ENCODE measurements at places on chromosomes 1 and 21.

DNA sequence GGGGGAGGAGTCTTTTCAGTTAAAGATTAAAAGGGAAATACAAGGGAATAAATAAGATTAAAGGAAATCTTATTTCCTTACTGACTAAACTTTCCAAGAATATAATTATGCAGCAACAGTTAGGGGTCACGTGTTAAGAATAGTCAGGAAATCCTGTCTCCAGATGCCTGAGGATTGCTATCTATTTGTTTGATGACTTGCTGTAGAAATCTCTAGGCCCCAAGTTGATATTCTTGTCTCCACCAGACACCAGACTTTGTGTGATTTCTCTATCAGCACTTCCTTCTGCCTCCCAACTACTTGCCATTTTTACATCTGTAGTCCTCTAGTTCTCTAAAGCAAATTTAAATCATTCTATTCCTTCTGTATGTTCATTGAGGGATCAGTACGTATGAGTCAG lies 77.5 kb downstream of the RPAP2 start:
- no peak for DNase-seq

GRCh38 chr1:185377831-185378230 lies 60.8 kb upstream of the IVNS1ABP start:
- DNase-seq: no peak

- DNase-seq: no peak
Observed at GRCh38 chr21:43997766-43998742, 14.1 kb upstream of the TRAPPC10 start.

DNA sequence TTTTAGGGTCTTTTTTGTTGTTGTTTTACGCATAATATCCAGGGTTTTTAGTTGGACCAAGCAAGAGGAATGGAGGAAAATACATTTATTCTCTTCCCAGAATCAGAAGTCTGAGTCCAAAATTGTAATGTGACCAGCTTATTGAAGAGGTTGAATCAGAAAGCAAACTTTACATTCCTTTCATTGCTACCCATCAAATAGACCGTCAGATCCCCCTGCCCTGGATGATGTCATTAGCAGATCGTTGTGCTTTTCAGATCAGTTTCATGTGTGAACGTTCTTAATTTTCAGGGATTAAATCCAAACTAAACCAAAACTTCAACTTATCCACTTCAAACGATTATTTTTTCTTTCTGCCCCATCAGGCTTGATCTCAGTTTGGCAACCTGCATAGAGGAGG lies 85.7 kb upstream of the NGF start:
- DNase-seq: no peak

DNA sequence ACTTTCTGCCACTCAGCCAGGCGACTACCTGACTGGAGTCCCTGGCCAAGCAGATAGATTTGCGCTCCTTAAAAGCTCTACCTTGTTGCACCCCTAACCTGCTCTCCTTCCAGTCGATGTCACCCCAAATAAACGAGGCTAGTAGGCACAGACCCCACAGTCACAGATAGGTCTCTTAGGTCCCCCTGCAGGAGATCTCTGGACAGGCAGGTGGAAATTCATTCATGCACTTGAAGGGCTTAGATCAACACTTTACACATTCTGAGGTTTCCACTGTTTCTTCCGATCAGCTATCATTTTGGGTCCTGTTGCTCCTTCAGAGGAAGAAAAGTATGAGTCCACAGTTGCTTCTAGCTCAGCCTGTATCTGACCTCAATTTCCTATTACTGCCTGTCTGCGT lies 272.6 kb upstream of the FMN2 start:
- DNase-seq: peak; percentile 6

DNA sequence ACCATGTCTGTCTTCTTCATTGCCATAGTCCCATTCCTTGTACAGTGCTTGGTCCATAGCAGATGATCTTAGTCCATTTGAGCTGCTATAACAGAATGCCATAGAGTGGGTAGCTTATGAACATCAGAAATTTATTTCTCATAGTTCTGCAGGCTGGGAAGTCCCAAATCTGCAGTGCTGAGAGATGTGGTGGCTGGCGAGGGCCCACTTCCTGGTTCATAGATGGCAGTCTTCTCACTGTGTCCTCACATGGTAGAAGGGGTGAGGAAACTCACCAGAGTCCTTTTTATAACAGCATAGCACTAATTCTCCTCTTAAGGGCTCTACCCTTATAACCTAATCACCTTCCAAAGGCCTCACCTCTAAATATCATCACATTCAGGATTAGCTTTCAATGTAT lies 23.1 kb upstream of the RAP1A start:
- no peak for DNase-seq

GRCh38 chr21:45828580-45829570 lies 152.7 kb upstream of the COL6A1 start:
- DNase-seq: no peak

DNA sequence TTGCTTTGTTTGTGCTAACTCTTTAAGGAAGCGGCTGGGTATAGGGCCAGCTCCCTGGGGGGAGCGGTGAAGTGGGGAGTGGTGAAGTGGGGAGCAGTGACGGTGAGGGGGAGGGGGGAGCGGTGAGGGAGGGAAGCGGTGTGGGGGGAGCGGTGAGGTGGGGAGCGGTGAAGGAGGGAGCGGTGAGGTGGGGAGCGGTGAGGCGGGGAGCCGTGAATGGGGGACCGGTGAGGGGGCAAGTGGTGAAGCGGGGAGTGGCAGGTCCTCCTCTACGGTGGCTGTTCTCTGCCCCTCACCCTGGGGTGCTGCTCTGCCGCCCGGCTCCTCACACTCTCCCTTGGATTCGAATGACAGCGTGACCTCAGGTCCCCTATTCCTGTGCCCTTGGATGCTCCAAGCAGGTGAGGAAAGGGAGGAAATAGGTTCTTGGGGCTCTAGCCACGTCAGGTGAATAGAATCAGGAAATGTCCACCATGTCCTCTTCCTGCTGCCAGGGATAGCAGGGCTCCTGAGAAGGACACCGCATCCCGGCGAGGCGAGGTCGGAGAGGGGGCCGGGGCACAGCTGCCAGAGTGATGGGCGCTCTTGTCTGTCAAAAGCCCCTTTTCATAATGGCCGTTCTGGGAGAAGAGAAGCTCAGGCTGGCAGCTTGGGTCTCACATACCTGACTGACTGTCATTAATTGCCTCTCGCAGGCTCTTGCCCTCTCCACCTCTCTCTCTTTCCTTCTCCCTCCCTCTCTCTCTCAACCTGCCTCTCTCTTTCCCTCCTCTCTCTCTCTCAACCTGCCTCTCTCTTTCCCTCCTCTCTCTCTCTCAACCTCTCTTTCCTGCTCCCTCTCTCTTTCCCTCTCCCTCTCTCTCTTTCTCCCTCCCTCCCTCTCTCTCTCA lies 134.2 kb downstream of the PGBD5 start:
- DNase-seq: peak; percentile 47

- no peak for DNase-seq
Observed at GRCh38 chr1:205186191-205186590, 25.3 kb downstream of the DSTYK start.

DNA sequence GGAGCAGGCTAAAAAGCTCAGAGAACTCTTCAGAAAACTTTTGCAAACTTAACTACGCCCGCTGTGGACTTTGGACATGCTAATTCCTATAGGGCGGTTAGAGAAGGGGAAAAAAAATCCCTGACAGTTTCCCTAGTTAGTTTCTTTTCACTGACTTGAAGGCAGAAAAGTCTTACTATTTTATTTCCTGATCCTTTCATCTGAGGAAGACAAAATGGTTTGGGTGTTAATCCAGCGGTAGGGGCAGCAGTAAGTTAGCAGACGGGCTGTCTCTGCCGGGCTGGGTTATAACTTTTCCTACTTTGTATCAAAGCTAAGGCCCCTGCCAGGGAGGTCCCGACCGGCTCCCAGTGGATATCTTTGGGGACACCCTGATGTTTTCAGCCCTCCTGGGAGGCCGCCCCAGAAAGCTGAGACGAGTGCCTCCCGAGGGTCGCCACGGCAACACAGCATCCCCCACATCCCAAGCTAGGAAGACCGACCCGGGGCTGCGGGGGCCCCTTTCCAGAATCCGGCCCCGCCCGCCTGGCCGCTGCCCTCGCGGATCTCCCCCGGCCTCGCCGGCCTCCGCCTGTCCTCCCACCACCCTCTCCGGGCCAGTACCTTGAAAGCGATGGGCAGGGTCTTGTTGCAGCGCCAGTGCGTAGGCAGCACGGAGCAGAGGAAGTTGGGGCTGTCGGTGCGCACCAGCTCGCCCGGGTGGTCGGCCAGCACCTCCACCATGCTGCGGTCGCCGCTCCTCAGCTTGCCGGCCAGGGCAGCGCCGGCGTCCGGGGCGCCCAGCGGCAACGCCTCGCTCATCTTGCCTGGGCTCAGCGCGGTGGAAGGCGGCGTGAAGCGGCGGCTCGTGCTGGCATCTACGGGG lies 162.6 kb downstream of the RUNX1 start:
- DNase-seq: peak; percentile 48

- no peak for DNase-seq
Observed at GRCh38 chr1:164519426-164519825, 39.6 kb upstream of the PBX1 start.

DNA sequence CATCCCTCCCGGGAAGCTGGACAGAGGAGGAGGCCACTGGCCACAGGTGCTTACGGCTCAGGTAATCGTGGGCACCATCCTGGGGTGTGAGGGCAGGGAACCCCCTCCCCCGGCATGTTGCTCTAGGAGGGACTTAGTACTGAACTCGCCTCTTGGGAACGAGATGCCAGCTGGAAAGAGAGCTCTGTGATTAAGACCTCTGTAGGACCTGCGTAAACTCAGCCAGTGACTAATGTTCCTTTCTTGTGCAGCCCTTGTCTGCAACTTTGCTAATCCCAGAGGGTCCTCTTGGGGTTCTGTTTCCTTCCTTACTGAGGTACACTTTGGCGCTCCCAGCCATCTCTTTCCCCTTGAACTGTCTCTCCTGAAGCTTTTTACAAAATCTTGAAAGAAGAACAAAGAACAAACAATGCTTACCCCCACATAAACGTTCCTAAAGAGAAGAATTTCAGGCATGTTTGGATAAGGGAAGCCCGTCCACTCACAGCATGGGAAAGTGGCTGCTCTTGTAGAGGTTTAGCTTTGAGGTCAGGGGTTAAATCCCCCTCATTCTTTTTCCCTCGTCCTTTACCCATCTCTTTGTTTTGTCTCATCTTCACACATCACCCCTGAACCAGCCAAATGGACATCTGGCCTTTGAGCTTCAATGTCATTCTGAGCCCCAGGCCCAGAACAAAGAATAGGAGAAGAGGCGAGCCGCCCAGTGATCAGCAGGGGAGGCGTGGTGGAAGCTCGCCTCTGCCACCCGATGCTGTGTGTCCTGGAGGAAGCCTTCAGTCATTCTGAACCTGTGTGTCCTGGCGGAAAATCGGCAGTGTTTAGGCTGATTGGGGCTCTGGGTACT lies 37.4 kb downstream of the CITED4 start:
- no peak for DNase-seq

DNA sequence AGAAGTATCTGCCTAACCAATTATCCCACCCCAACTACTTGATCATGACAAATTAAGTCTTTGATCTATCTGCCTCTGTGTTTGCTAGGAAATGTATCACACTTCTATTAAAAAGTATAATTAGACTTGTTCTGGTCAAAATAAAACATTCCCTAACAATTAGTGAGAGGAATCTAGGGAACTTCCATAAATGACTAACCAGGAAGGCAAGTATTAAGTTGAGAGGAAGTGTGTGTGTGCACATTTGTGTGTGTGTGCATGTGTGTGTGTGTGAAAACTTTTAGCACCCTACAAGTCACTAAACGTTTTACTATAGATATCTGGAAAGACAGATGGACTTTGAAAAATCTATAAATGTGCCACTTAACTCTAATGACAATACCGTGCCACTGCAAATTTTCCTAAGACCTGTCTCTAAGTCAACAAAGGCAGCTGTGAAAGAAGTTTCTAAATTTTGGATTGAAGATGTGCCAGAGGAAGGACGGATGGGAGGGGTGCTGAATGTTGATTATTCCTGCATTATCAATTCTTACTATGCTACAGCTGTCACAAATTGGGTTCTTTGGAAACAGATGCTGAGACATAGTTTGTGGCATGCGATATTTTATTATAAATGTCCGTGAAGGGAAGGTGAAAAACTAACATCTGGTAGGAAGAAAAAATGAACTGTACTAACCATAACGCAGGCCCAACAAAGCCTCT lies 567.1 kb downstream of the PTPRC start:
- no peak for DNase-seq

DNA sequence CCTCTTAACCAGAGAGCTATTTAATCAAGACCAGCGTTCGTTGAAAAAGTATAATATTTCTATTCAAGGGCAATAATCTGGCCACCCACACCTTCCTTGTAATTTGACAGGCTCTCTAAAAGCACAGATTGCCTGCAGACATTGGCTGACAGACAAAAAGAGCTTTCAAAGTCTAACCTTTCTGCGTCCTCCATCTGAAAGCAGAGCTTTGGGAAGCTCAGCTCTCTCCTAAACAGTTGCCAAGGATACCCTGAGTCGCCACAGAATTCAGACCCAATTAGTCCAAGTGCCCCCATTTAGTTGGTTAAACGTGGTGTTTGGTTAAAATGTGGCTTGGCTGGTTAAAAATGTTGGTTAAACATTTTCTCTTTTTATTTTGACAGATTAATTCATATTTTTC lies 33.7 kb upstream of the PLA2G2C start:
- DNase-seq: no peak

DNA sequence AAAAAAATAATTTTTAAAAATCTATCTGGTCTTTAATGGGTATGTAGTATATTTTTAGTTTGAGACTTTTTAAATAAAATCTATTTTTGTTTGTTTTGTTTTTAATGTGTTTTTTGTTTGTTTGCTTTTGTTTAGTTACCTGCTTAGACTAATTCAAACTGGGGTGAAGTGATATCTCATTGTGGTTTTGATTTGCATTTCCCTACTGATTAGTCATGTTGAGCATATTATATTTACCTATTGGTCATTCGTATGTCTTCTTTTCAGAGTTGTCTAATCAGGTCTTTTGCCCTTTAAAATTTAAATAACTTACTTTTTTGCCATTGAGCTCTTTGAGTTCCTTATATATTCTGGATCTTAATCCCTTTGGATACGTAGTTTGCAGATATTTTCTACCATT lies 20.3 kb downstream of the CD1B start:
- no peak for DNase-seq

DNA sequence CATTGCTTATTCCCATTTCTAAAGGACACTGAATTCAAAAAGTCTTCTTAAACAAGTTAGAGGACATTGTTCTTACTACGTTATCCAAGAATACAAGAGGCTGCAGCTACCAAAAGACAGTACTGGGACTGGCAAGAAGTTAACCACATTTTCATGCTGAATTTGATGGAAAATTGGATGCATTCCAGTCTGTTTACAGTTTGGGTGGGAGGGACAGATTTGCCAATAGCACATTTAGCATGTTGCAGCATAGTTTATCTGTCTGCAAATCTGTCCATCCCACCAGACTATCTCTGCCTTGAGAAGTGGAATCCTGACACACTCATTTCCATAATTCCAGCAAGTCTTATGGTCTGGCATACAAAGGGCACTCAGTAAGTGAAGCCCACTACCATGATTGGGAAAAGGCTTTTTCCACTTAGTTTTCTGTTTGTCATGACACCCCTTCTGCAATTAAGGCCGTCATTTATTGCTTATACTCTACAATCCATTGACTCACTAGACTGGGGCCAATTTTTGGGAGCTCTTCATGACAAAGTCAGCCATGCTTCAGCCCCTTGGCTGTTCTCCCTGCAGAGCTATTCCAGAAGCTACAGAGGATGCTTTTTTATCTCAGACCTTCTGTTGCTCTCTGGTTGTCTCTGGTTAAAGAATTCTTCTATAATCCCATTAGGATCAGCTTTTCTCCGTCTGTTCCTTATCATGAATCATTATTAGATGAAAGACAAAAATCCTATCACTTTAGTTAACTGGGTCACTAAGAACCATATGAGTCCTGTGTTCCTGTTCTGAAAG lies 355.8 kb upstream of the PTBP2 start:
- no peak for DNase-seq

Measured in DMS53 (cell line).